NCI-H2081 treated with DMSO at 0.1 percent for 48 hours (cell line): ENCODE measurements at places on chromosomes 1 and 21.

DNA sequence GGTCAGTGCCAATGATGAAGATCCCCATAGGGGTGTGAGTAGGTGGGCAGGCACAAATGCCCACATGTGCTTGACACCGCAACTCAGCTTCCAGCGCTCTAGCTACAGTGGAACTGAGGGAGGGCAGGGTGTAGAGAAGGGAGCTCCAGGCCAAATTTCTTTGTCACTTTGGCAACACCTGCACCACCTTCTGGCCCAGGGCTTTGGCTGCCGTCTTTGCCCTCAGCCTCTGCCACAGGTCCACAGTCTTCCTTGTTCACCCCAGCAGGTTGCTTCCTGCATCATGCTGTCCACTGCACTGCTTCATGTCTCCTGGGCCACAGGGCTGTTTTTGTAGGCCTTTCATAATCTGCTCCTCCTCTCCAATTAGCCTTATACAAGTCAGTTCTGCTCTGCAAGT is 20.4 kb upstream of the FMOD start:
- no peak for DNase-seq

DNA sequence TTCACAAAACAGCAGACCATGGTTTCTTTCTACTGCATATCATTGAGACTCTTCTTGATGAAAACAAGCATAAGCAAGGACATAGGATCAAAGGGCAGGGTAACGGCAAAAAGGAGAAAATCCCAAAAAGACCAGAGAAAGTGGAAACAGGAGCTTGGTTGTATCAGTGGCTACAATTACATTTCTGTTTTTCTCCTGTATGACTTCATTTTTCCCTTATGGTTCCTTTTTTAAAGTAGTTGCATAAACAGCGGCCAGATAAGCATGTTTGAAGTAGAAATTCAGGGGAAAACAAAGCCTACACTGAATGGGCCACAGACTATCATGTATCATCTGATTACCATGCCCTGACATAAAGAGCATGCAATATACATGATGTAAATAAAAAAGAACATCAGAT is 4.6 kb downstream of the EGLN1 start:
- no peak for DNase-seq

- no peak for DNase-seq
Measured at GRCh38 chr1:20125100-20125499, 5.8 kb upstream of the PLA2G2D start.

- no peak for DNase-seq
Measured at GRCh38 chr1:117967477-117967876, 37.9 kb downstream of the WDR3 start.

- no peak for DNase-seq
Measured at GRCh38 chr1:31412732-31413404, at the start of gene SERINC2. Gene SERINC2, plus strand, starts transcription at chr1:31413213. Its CDS starts 53 bp downstream, at chr1:31413266.

GRCh38 chr1:107184888-107185287 is 44.0 kb downstream of the NTNG1 start:
- no peak for DNase-seq

GRCh38 chr1:113818578-113818977 is 6.3 kb upstream of the RSBN1 start:
- DNase-seq, result no peak

DNA sequence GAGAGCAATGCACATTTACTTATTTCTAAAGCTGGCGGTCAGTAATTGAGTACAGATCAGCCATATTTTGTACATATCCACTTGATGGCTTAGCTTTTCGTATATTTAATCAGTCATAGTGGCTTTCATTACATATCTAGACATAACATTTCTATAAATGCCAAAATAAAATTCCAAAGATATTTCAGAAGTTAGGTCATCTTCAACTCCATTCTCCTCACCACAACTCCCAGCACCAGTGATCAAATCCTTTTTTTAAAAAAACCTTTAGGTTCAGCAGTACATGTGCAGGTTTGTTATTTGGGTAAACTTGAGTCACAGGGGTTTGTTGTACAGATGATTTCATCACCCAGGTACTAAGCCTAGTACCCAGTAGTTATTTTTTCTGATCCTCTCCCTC is 53.9 kb upstream of the GNG4 start:
- DNase-seq, result no peak

GRCh38 chr21:37281993-37282392 is 14.9 kb upstream of the VPS26C start:
- DNase-seq, result no peak

GRCh38 chr1:118947003-118947765 is 41.0 kb downstream of the TBX15 start:
- DNase-seq, result no peak

DNA sequence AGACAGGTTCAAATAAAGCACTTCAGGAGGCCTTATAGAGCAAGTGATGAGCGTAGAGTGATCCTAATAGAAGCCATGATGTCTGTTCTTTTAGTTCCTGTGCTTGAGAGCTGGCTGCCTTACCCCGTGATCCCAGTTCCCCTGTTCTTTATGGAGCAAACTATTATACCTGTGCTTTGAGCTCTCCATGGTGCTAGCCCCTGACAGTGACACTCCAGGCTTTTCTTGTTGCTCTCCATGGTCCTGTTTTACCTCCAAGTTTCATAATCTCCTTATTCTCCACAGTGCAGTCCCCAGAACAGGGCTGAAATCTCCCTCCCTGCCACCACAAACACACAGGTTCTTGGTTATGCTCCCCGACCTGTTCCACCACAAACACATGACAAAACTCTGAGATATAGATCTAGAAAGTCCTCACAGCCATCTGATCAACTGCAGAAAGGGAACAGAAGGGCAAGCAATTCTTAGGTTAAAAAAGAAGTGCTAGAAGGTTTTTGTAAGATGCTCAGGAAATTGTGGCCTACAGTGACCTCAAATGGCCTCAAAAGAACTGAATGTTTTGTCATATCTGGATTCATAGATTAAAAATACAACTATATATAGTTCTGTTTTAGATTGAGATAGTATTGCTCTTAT is 6.0 kb downstream of the CADM3 start:
- no peak for DNase-seq

GRCh38 chr21:23152130-23152529 is 2153.9 kb downstream of the NCAM2 start:
- no peak for DNase-seq

DNA sequence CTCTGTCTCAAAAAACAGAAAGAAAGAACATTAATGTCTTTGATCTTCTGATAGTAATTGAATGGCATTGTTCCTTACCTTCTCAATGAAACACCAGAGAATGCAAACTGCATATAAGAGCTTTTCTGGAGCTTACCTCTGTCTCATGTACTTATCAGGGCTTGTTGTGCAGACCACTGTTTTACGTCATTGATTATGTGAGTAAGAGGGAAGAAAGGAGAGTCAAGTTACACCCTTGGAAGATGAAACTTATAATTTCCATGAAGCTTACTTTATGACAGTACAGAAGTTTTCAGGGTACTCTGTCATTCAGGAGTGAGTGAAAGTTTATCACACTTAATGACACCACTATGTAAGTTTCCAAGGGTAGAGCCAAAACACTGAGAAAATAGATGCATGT is 49.0 kb upstream of the MAB21L3 start:
- DNase-seq, result no peak

GRCh38 chr1:236063919-236064673 is 794 bp downstream of the NID1 start:
- no peak for DNase-seq

DNA sequence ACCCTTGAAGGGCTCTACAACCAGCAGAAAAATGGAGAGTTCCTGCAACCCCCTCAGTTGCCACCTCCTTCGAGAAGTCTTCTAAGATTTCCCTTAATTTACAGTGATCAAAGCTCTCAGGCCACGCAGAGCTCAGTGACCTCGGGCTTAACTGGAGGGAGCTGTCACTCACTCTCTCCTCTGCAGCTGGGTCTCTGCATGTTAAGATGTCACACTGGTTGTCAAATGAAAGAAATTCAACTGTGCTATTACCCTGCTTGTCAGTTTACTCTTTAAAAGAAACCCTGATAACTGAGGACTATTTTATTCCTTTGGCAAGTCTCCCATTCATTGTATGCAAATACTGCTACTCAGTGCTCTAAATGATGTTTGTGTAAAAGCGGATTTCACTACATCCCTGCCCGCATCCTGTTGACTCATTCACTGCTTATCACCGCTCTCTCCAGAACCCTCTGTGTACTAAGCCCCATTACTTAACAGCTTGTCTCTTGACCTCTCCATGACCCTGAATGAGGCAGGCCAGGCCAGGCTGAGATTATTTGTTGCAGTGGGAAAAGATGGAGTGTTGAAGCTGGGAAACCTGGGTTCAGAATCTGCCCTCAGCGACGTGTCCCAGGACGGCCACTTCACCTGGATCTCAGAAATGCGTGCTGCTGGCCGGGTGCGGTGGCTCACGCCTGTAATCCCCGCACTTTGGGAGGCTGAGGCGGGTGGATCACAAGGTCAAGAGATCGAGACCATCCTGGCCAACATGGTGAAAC is 13.7 kb downstream of the DHRS3 start:
- DNase-seq, result no peak

DNA sequence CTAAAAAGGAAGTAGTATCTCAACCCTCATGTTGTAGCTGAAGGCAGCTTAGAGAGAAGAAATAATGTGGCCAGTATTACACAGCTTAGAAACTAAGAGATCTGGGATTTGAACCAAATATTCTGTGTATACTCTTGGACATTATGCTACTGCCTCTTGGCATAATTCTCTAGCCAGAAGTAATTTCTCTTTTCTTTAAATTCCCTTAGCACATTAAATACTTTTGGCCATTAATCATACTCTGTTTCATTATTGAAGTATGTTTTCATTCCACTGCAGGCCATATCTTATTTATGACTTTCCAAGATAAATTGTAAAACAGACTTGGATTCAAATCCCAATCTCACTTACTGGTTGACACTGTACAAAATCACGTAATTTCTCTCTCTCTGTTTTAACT is 181.3 kb upstream of the SPAG17 start:
- DNase-seq, result no peak

GRCh38 chr1:228783418-228784040 is 48.2 kb downstream of the RHOU start:
- DNase-seq, result no peak

DNA sequence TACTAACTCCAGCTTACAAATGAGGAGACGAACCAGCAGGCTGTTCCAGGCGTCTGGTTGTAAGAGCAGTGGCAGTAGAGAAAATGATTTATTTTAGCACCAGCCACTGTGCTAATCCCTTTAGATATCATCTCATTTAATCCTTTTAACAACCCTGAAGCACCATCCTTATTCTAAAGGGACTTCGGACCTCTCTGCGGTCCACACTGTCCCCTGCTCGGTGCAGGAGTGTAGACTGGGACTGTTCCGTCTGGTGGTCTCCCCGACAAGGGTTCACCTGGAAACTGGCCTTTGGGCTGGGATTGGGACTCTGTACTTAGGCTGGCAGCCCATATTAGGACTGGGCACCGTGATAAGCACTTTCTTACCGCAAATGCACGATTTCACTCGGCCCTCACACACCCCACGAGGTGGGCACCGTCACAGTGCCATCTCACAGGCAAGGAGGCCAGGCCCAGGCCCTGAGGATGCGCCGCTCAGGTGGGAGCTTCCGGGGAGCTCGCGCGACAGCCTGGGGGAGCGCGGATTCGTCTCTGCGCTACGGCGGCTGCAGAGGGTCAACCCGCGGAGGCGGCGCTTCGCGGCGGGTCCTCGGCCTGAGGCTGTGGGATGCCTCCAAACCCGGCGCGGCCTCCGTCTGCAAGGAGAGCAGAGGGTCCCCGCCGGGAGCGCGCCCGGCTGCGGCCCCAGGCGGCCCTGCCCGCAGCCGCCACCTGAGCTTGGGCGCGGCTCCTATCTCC is 45.2 kb downstream of the ATP1A1 start:
- DNase-seq, result no peak

DNA sequence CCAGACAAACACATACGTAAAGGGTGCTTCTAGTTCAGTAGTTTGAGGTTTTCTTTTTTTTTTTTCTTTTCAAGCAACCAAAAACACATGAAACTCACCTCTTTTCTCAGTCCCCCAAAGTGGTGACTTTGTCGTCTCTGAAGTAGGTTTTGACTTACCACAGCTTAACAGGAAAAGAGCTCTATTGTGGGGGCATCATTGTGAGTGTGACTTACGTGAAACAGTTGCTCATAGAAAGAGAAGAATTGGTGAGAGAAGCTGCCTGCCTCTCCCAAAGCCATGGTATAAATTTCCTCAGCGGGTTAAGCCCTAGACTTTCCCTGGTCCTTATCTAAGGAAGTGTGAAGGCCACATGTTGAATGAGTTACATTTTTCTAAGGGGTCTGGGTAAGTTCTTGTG is 11.9 kb downstream of the FASLG start:
- no peak for DNase-seq

DNA sequence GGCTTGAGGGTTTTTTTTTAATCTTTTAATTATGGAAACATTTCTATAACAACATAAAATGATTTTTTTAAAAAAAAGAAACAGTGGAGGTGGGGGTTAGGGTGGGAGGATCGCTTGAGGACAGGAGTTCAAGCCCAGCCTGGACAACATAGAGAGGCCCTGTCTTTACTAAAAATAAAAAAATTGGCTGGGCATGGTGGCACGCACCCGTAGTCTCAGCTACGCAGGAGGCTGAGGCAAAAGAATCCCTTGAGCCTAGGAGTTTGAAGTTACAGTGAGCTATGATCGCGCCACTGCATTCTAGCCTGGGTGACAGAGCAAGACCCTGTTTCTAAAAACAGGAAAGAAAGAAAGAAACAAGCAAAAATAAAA is 32.2 kb upstream of the RNF11 start:
- no peak for DNase-seq

GRCh38 chr1:1206376-1206965 is at the start of gene TNFRSF18:
Gene TNFRSF18, minus strand, starts transcription at chr1:1206592. Its CDS starts 21 bp downstream, at chr1:1206571.
- no peak for DNase-seq

DNA sequence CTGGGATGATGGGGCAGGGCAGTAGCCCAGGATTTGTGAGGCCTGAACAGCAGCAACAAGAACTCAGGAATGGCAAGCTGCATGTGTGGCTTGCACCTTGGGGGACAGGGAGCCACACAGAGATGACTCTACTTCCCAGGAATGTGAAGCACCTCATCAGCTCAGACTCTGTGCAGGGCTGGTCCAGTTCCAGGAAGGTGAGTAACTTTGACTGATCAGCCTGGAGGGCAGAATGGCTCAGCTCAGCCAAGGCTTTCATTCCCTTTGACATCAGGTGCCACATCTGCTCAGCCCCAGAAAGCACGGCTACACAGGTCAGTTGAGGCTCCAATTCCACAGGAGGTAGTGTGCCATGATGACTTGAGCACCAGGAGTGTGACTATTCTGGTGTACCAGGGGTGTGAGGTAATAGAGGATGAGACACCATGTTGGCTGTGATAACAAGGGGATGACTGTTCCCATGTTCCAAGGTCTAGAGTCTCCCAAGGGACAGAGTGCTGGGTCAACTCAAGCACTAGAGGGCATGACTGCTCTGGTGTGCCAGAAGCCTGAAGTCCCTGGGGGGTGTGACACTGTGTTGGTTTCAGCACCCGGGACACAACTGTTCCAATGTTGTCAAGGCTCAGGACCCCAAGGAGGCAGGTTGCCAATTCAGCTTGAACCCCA is 625.8 kb upstream of the ADGRL2 start:
- DNase-seq, result no peak

- DNase-seq, result no peak
Measured at GRCh38 chr1:194829492-194829891, 1643.1 kb upstream of the B3GALT2 start.
